ENCODE measurements at places on chromosomes 13 and 19.

- H3K4me3 ChIP-seq, result no peak overlapping the region
- H3K27ac ChIP-seq, result no peak overlapping the region
- peaks cover 66% of the 10 kb centered on the region for H3K4me1 ChIP-seq
- no peak for DNase-seq
- no peaks in the 10 kb centered on the region for H3K36me3 ChIP-seq
These were observed 2.5 kb downstream of the PDS5B start for GRCh38 chr13:32588736-32589135.

- peak overlapping the region; percentile 91 for H3K4me3 ChIP-seq
- H3K4me1 ChIP-seq, result peaks cover 64% of the 10 kb centered on the region
- H3K27me3 ChIP-seq, result no peaks in the 10 kb centered on the region
- no peaks in the 10 kb centered on the region for H3K36me3 ChIP-seq
- no peak for DNase-seq
These were observed 67.8 kb downstream of the RASA3 start for GRCh38 chr13:114064450-114065140.

DNA sequence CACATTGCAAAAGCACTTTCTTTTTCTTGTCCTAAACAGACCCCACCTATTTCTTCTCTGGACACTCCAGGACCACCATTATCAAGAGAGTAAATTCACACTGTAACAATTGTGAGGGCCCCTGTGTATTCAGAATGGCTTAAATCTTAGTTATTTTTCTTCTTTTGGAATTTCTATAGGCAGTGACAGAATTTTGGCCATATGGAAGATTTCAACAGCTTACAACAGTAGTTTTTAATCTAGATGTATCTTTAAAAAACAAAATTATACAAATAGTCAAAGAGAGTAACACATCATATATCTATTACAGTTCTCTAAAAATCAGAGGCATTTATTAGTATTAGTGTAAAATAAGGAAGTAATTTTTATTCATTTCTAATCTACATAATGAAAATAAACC is 482.1 kb downstream of the LIG4 start:
- no peak overlapping the region for H3K4me3 ChIP-seq
- H3K27me3 ChIP-seq, result no peaks in the 10 kb centered on the region
- no peak overlapping the region for H3K27ac ChIP-seq
- no peaks in the 10 kb centered on the region for H3K4me1 ChIP-seq

GRCh38 chr19:46036744-46037128 is 4.1 kb downstream of the IGFL4 start:
- peaks cover 7% of the 10 kb centered on the region for H3K36me3 ChIP-seq
- H3K27me3 ChIP-seq, result peaks cover 32% of the 10 kb centered on the region
- H3K4me3 ChIP-seq, result no peak overlapping the region
- no peak for DNase-seq
- H3K4me1 ChIP-seq, result no peaks in the 10 kb centered on the region
